Fibroblast of the aortic adventitia (primary cell): ENCODE measurements at places on chromosomes 7 and 10.

DNA sequence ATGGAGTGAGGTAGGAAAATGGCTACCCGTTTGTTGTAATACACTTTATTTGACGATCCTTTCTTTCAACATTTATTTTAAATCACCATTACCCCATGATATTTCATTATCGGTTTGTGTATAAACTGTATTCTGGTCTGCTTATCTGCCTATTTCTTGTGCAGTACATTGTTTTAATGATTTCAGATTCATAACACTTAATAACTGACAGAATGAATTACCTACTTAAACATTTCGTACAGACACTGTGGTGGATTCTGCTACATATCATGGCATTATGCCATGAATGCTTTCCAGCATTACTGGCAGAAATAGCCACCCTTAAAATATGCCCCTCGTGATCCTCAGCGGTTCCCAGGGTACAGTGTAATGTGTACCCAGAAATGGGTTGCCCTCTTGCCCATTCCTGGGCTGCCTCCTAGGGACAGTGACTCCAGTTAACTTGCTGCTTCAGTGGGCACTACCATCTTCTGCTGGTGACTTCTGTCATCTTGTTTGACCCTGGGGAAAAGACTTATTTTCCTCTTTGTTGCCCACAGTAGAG, 74.5 kb downstream of the C1GALT1 start:
- DNase-seq: no peak

GRCh38 chr7:75635036-75635435, 103.7 kb downstream of the HIP1 start:
- DNase-seq: no peak

GRCh38 chr7:28296571-28297483, 115.5 kb upstream of the CREB5 start:
- DNase-seq: peak; percentile 48

- no peak for DNase-seq
Measured at GRCh38 chr10:3838460-3839437, 53.7 kb upstream of the KLF6 start.

- DNase-seq: peak; percentile 66
Measured at GRCh38 chr7:143018931-143019330, 8.0 kb downstream of the OR9A2 start.

- no peak for DNase-seq
Measured at GRCh38 chr7:91556956-91557650, 292.9 kb downstream of the FZD1 start.

DNA sequence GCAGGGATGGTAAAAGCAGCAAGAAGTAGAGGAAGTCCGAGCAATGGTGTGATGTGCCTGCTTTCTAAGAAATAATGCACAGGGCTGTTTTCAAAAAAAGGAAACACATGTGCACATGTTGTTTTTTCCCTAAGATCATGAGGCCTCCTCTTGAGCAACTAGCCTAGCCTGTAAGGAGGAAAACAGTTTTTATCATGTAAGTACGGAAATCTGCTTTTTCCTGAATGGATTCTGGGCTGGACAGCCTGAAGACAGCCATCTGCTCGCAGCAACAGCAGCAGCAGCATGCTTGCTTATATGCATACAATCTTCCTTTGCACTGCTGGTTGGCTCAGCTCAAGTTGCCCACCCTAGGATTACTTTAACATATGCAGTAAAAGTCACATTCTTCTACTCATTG, 87.1 kb downstream of the HIBADH start:
- DNase-seq: no peak

DNA sequence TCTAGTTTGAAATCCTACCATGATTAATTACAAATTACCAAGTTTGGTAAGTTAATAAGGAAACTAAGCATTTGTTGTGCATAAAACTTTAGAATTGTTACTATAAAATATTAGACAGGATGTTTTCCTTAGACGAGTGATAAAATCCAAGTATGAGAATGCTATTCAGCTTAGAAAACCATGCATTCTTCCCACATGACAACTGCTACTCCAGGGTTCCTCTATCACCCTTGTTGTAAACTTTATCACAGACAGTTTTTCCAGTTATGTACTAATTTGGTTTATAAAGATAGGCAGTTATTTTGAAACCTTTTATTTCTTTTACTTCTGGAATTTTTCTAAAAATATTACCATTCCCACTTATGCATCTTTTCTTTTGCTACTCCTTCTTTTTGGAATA, 52.0 kb downstream of the SIRT1 start:
- no peak for DNase-seq

DNA sequence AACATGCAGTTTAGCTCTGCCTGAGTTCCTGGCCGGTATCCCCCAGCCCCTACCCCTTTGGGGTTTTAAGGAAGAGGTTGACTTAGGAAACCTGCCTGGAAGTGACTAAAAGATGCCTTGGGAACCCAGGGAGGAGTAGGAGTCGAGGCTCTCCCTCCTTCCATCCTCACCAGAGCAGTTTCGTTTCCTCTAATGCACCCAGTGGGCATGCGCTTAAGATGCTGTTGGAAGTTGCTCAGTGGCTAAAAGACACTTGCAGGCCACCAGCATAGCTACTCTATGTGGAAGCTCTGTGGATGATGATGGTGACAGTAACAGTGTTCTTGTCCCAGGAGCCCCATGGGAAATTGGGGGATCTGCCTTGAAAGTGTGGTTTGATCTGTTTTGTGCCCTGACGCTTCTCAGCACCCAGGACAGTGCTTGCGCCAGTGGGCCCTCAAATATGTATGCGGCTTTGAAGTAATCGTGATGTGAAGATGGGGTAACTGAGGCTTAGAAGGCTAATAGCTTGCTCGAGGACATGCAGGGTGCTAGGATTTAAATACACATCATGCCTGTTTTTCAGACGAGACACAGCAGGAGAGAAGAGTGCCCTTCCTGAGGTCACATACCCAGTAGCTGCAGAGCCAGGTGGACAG, 32.0 kb downstream of the TBATA start:
- DNase-seq: no peak

DNA sequence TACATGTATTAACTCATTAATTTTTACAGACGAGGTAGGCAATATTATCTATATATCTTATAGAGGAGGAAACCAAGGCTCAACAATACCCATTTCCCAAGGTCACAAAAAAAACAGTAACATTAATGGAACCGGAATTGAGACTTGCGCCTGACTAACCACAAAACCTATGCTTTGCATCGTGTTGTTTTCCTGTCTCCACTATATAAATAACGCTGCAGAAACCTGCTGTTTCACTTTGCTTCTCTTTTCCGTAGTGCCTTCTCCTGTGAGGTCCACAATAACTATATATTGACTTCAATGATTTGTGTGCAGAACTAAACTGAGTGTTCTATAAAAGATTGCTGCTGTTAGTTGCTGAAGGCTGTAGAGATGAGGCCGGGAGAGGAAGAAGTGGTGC, 97.7 kb upstream of the RPA3 start:
- DNase-seq: no peak
